Stimulated activated CD8-positive, alpha-beta memory T cell treated with anti-CD3 and anti-CD28 coated beads, Interleukin-7, amount 100 ng/mL, for 1 hour (primary cell): ENCODE measurements at places on chromosomes 3 and 15.

DNA sequence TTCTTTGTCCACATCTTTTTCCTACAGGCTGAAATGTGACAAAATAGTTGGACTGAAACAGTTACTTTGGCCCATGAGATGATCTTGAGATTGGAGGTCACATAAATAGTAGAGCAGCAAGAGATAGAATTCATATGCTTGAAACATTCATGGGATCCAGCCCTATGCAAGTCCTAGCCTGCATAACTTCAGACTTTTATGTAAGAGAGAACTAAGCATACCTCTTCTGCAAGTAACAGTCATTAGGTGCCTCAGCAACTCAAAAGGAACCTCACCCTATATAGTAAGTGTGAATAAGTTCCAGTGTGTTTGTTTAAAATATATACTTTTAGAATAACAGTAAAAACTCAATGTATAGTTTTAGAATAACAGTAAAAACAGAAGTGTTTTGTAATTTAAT lies 138.0 kb upstream of the P2RY1 start:
- DNase-seq: no peak

- no peak for DNase-seq
Measured at GRCh38 chr15:39075756-39076341, 505.0 kb upstream of the THBS1 start.

DNA sequence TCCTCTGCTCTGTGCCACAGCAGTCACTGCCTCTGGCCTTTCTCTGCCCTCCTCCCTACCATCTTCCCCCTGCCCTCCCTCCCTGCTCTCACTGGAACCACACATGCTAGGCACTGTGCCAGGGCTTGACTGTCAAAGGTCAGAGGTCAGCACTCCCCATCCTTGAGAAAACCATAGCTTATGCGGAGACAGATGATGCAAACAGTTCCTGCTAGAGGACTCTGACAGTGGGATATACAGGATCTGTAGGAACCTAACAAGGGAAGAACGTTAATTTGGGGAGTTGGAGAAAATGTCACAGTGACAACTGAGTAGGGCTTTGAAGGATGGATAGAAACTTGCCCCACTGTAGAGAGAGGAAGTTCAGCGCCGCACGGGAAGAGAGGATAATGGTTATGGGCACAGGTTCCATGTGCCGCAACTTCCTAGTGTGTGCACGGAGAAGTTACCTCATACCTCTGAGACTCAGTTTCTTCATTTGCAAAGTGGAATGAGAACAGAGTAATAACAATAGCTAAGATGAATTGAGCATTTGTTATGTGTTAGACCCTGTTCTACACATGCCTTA lies 29.3 kb upstream of the XYLB start:
- no peak for DNase-seq

DNA sequence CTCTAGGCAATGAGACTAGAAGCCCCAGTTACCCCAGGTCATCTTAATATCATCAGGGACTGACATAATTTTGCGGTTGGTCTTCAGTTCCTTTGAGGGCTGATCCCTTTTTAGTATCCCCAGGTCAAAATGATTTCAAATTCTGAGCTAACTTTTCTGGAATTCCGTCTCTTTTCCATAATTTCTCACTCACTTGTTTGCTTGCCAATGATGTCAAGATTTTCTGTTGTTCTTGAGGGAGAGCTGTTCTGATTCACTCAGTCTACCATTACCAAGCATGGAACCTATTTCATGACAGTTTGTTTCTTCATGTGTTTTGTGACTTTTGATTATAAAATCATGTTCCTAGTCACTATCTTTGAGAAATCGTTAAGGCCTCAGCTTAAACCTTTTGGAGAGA lies 190.5 kb upstream of the LYSMD4 start:
- no peak for DNase-seq

- DNase-seq: no peak
Measured at GRCh38 chr3:159884661-159885402, 103.8 kb upstream of the IL12A start.

DNA sequence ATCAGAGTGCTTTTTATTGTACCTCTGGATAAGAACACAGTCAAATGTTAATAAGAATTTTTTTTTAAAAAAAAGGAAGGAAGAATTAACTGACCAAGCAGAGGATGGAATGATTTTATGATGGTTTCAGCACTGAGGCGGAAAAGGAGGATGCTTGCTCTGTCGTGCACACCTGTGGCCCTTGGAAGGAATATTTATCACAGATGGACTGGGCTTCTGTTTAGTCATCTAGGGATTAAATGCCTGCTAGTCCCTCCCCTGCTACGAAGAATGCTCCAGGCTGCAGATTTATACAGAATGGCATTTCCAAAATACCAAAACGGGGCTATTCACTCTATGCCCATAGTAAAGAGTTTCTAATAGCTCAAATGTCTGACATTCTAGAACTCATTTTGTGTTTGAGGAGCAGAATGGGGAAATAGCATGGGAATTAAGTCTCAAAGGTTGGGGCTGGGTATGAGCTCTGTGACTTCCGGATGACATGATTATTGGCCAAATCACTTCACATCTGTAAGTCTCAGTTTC lies 92.8 kb upstream of the BCL6 start:
- DNase-seq: no peak

- DNase-seq: no peak
Measured at GRCh38 chr15:31489281-31489680, 162.6 kb downstream of the KLF13 start.

- no peak for DNase-seq
Measured at GRCh38 chr15:96330450-96331143, at the start of gene NR2F2. Gene NR2F2, plus strand, starts transcription at chr15:96330700. Its CDS starts 1,406 bp downstream, at chr15:96332106.

GRCh38 chr3:70067860-70068521 lies 68.5 kb downstream of the SAMMSON start:
- DNase-seq: no peak

- DNase-seq: no peak
Measured at GRCh38 chr3:159174715-159175692, 373.1 kb downstream of the MFSD1 start.
